AG08396 (cell line): ENCODE measurements at places on chromosomes 7 and 10.

GRCh38 chr10:22537810-22538209 lies 176.6 kb downstream of the PIP4K2A start:
- DNase-seq, result no peak

GRCh38 chr10:6401558-6402348 lies 178.3 kb downstream of the PRKCQ start:
- DNase-seq, result peak; percentile 88

GRCh38 chr7:100444311-100445278 lies 8.3 kb upstream of the PPP1R35 start:
- DNase-seq, result peak; percentile 47

- no peak for DNase-seq
These were observed 2.9 kb downstream of the ADD3 start for GRCh38 chr10:110010486-110011378.

DNA sequence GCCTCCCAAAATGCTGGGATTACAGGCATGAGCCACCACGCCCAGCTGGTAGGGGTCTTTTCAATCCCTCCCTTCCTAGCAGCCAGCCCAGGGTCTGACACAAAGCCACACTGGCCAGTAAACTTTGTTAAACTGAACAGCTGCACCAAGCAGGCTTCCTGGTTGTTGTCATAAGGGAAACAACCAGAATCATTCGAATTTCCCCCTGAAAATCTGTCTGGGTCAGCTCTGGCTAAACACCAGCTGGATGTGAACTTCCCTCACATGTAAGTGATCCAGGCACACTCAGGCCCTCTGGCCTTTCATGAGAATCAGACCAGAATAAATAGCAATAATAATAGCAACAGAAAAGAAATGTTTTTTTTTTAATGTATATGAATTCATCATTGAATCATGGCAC lies 7.4 kb downstream of the IMPDH1 start:
- DNase-seq, result no peak

DNA sequence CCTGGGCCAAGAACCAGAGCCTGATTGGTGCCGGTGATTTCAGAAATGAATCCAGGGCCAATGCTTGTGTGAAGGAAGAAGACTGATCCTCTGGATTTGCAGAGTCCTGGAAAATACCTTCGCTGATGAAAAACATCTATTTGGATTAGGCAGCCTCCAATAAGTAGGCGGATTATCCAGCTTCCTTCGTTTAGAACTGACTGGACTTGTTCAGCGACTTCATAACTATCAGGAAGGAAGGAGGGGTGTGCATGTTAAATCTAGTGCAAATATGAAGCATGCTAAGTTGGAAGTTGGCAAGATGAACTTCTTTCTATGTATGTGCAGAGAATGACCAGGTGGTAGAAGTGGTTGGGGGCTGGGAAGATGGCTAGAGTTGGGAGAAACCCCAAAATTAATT lies 41.0 kb downstream of the NKX2-3 start:
- no peak for DNase-seq

GRCh38 chr10:43110338-43111071 lies 27.7 kb upstream of the CSGALNACT2 start:
- peak; percentile 74 for DNase-seq

DNA sequence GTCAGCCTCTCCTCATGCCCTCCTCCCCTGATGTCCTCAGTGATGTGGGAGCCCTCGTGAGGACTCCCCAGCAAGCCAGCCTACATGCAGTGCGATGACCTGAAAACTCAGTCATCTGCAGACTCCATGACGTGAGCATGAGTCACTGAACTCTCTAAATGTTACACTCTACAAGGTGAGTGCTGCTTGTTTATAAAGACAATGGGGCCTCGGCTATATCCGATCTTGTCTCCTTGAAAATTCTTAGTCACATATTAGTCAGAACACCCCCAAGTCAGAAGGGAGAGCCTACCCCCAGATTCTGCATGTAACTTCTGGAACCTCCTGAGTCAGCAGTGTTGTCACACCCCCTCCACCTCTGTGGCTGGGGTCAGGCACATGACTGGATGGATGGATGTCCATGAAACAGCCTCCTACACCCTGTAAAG lies 673.8 kb downstream of the INHBA start:
- peak; percentile 67 for DNase-seq

- DNase-seq, result no peak
These were observed 169.5 kb upstream of the FRMD4A start for GRCh38 chr10:14500172-14500765.

DNA sequence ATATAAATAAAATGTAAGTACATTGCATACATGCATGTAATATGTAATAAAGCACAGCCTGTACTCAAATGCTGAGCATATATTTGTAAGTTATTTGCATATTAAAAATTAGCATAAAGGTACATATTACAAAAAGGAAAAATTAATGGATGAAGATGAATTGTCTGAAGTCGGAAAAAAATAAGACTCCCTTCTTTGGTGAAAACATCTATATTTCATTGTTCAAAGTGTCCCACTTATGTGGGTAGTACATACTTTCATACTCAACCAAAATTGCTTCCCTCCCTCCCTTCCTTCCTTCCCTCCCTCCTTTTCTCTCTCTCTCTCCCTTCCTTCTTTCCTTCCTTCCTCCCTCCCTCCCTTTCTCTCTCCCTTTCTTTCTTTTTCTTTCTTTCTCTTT lies 498.1 kb downstream of the MAGI2 start:
- DNase-seq, result no peak

GRCh38 chr7:26584987-26585665 lies 279.3 kb downstream of the SKAP2 start:
- DNase-seq, result no peak

DNA sequence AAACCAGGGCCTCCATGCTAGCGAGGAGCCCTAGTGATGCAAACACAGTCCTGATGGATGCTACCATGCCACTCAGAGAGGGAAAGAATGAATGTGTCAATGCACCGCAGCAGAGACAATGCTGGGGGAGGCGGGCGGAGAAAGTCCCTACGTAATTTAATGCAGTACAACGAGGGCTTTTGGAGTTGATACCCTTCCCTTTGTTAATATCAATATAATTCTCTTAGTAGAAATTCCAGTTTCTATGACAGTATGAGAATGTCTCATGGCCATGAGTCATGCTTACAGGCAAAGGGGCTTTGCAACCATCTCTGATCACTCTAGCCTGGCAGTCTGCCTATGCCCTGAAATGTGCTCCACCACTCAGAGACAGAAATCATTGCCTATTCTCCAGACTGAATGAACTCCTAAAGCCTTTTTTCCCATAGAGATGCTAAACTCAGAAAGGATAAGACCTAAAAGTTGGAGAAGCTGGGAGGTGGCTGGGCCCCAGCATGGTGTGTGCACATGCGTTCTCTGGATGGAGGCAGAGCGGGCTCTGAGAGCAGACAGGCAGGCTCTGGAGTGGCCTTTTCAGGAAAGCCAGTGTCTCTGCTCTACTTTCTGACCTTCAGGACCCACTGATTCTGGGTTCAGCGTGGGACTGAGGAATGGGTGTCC lies 20.3 kb upstream of the GIMAP2 start:
- no peak for DNase-seq

GRCh38 chr10:27743877-27744801 lies 1.5 kb downstream of the MKX start:
- DNase-seq, result peak; percentile 58

DNA sequence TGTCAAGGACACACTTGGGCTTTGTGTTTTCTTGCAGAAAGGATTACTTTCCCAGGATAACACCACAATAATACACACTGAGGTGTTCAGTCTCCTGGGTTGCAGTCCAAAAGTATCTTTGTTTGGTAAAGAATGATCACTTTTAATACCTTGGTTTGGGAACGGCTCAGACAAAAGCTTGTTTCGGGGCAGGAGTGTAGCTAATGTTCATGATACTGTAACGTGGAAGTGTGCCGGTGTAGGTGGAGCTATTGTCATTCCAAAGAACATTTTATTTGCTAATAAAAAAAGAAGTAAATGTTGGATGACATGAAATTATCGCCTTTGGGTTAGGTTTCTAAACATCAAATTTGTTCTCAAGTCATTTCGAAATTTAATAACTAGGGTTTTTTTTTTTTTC lies 1.2 kb downstream of the EIF4H start:
- no peak for DNase-seq

- peak; percentile 48 for DNase-seq
These were observed 55.0 kb downstream of the PODXL start for GRCh38 chr7:131501422-131501821.

DNA sequence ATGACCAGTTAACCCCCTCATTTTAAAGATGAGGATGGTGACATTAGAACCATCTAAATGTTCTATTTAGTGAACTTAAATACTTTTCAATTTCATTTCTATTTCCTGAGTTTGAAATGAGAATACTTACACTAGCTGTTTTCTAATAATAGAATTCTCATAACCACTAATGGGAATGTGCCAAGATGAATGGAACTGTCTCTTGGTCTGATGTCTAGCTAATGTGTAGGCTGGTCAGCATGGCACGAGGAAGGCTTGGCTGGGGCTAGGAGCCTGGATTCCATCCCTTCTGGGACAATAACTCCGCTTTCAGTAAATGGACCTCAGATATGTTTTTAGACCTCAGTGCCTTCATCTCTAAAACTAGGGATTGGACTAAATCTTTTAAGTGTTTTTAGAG lies 185.8 kb upstream of the NRP1 start:
- no peak for DNase-seq

GRCh38 chr10:92177546-92177945 lies 113.3 kb downstream of the CPEB3 start:
- no peak for DNase-seq

DNA sequence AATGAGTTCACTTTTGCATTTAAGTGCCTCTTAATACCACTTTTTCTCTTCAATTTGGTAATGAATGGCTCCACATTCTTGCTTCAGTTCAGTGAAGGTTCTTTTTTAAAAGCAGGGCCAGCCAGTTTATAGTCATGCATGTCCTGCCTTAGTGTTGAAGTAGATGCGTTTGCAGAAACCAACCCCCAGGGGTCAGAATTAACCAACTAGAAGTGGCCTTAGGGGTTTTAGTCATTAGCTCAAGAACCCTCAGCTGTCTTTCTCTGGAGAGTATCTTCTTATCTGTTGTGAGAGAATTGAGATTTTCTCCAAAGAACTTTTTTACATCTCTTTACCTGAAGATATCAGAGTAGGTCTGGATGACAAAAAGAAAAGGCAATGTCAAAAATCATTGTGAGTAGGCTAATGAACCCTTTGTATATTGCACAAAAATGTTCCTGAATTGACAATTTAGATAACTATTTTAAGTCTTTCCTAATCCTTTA lies 82.2 kb downstream of the PIK3CG start:
- DNase-seq, result peak; percentile 70

- no peak for DNase-seq
These were observed 122.5 kb downstream of the TMEM26 start for GRCh38 chr10:61330669-61331068.

GRCh38 chr10:7424315-7424714 lies 13.5 kb upstream of the SFMBT2 start:
- DNase-seq, result no peak

DNA sequence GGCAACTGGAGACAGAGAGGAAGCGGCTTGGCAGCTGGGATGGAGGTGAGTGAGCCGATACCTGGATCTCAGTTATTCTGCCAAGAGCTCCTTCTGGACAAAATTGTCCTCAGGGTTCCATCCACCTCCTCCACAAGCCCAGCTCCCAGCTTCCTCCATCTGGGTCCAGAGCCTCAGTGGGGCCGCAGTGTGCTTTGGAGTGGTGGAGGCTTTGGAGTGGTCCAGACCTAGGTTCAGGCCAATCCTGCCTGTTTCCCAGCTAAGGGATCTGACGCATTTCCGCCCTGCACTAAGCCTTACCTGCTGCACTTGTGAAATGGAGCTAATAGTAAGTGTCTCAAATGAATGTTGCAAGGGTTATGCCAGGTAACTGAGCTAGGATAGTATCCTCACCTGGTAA lies 355.7 kb upstream of the SHH start:
- no peak for DNase-seq

- DNase-seq, result no peak
These were observed 41.8 kb downstream of the MTURN start for GRCh38 chr7:30176463-30177109.

- DNase-seq, result no peak
These were observed 476 bp upstream of the ZNF33B start for GRCh38 chr10:42638821-42639270.

DNA sequence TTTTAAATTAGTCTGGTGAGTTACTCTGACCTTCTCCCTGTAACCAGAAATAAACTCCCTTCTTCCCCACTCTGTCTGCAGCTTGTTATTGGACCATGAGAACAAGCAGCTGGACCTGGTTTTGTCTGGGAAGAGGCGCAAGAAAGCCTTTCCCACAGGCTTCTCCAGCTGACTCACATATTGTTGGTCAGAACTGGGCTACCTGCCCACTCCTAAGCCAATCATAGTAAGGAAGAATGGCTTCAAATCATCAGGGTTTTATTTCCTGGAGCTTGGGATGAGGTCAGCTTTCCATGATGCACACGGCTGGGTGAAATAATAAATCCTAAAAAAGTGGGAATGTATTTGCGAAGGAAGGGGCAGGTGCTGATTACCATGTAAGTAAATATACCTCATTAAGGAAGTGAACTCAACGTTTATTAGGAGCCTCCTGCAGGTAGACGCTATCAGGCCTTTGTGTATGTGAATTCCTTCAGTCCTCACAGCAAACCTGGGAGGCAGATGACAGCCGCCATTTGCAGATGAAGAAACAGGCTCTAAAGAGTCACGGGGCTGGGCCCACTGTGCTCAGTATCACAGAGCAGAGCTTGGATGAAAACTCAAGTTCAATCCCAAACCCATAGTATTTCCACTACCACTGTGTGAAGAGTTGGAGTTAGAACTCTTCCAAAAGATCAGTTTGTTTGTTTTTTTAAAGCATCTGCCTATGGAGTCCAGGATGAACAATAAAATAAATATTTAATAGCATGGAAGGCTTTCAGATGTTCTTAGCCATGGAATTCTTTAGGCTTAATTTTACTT lies 32.8 kb downstream of the IL15RA start:
- DNase-seq, result peak; percentile 92

GRCh38 chr7:22718200-22718711 lies 8.7 kb upstream of the IL6 start:
- peak; percentile 46 for DNase-seq

GRCh38 chr7:38565289-38565688 lies 65.9 kb downstream of the AMPH start:
- no peak for DNase-seq

DNA sequence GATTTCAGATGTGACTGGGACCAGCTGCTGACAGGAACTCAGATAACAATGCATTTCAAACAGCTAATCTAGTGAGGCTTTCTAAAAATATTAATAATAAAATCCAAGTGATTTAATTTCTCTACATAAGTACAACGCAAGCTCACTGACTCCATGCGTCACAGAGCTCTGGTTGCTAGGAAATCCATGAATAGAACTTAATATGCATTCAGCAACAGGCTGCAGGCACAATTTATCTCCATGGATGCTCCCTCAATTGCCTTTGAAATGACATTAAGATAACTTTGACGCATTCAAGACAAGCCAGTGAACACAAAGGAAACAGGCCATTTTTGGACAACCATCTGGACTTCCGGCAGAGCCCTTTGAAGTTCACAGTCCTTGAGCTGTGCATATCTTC lies 118.7 kb upstream of the COL1A2 start:
- DNase-seq, result no peak

GRCh38 chr10:76523246-76523645 lies 1091.8 kb downstream of the LRMDA start:
- no peak for DNase-seq
